Suprapubic skin (tissue), 4 donors: ENCODE measurements at places on chromosomes 2 and 18. TPM values are rescaled to one million over a fixed set of nuclear protein-coding genes. Genes with fewer than 3 reads are reported as not detected.

Gene EFEMP1
- total RNA-seq, result 145 TPM

DNA sequence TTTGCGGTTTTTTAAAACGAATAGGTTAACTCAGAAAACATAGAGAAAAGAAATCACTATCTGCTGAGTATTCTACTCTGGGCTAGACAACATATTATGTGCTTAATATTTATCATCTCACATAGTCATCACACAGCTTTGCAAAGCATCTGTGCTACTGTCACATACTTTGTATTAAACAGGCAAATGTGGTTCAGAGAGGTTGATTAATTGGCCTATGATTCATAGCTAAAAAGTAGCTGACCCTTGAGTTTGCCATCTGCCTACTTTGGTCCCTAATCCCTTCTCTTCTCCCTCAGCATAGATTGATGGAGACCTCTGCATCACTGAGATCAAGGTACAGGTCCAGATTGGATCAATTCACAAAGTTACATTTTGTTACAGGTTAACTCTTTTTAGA is 21.4 kb downstream of the ANKRD30B start:
- H3K4me3 ChIP-seq, result no peak overlapping the region
- no peak overlapping the region for H3K27ac ChIP-seq
- no peaks in the 10 kb centered on the region for H3K36me3 ChIP-seq
- H3K4me1 ChIP-seq, result no peaks in the 10 kb centered on the region

DNA sequence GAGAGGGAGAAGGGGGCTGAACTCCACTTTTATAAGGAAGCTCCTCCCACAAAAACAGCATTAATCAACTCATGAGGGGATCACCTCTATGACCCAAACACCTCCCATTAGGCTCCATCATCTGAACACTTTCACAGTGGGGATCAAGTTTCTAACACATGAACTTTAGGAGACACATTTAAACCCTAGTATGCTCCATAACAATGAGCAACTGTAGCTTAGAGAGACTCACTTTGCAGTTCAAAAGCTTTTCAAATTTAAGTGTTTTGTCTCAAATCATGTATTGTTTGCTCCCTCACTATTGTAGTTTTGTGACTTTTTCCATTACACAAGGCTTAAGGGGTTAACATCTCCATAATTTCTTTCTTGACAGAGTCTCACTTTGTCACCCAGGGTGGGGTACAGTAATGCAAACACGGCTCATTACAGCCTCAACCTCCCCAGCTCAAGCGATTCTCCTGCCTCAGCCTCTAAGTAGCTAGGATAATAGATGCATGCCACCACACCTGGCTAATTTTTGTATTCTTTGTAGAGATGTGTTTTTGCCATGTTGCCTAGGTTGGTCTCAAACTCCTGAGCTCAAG is 352.7 kb upstream of the CDH20 start:
- H3K4me1 ChIP-seq, result no peaks in the 10 kb centered on the region
- no peaks in the 10 kb centered on the region for H3K36me3 ChIP-seq
- no peak for DNase-seq
- H3K4me3 ChIP-seq, result no peak overlapping the region
- no peaks in the 10 kb centered on the region for H3K27me3 ChIP-seq
- H3K27ac ChIP-seq, result no peak overlapping the region

DNA sequence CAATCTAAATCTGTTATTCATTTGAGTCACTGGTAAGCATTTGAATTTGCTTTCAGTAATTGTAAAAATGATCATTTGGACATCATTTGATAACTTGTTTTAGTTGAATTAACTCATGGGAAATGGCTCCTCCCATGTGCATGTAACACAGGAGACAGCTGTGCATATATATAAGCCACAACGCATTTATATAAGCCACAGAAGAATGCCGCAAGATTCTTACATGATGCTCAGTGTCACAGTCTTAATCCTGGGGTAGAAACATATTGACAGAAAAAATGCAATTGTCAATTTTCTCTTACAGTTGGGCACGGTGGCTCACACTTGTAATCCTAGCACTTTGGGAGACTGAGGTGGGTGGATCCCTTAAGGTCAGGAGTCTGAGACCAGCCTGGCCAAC is 13.3 kb upstream of the IAH1 start:
- H3K4me1 ChIP-seq, result no peaks in the 10 kb centered on the region
- H3K27me3 ChIP-seq, result no peaks in the 10 kb centered on the region
- DNase-seq, result no peak
- no peak overlapping the region for H3K4me3 ChIP-seq
- peaks cover 59% of the 10 kb centered on the region for H3K36me3 ChIP-seq

DNA sequence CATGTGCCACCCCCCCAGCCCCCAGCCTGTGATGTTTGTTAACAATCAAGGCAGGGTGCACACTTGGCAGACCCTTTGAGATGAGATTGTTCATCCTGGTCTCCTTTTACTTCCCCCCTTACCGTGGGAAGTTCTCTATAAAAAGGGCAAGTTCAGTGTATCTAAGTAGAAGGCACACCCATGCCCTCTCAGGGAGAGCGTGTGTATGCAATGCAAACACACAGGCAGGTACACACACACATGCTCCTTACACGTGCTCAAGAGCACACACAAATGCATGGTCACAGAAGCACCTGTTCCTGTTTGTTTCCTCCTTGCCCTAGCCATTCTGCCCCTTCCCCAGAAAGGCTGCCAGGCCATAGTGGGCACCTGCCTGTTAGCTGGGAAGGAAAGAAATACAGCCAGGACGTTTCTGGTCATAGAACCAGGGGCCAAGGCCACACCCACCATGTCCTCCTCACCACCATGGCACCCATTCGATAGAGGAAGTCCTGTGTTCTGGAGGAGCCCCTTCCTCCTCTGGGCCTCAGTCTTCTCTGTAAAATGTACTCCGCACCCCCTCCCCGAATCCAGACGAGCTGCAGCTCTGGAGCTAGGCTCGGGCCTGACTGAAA is 3.1 kb downstream of the ATOH8 start:
- no peaks in the 10 kb centered on the region for H3K36me3 ChIP-seq
- peak overlapping the region; percentile 59 for H3K4me3 ChIP-seq
- peaks cover 49% of the 10 kb centered on the region for H3K4me1 ChIP-seq
- H3K27ac ChIP-seq, result no peak overlapping the region
